ENCODE measurements at places on chromosomes 11 and 22.
A peak's percentile ranks its signal among the peaks of the same experiment; 100 is the strongest.

DNA sequence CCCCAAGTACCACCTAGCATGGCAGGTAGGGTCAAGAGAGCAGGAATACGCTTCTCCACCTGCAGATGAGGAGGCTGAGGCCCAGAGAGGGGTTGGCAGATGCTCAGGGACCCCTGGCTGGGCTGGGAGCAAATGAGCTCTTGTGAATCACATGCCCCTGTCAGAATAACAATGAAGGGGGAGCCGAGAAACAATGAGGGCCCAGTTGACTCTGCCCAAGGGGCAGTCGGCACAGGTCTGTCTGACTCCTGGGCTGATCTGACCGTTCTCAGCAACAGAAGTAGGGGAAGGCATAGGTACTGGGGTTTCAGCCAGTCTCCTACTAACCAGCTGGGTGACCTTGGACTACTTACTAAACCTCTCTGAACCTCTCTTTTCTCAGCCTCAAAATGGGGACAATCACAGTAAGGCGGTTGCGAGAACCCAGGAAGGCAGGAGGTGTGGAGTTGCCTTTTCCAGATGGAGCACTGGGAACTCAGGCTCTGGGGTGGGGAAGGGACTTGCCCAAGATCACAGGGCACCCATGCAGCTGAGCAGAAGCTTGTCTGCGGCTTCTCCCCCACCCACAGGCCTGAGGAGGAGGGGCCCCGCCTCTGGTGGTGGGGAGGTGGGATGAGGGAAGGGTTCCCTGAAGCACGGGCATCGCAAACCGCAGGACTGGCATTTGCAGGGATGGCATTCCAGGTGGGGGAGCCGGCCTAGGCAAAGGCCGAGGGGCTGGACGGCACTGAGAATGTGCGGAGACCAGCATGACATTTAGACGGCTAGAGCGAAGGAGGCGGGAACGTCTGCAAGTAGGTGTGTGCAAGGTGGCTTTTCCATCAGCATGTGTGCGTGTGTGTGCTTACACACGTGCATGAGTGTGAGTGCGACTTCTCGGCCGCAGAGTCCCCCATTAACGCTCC lies 163.0 kb downstream of the MN1 start:
- DNase-seq = no peak

- peak; percentile 95 for DNase-seq
Measured at GRCh38 chr11:129846508-129847335, 31.1 kb downstream of the TMEM45B start.

- DNase-seq = peak; percentile 45
Measured at GRCh38 chr11:77821349-77821851, 456 bp downstream of the AAMDC start.

- DNase-seq = no peak
Measured at GRCh38 chr11:116636341-116636929, 136.4 kb downstream of the BUD13 start.

GRCh38 chr22:20319041-20319744 lies 667 bp downstream of the DGCR6L start:
- DNase-seq = peak; percentile 7

GRCh38 chr22:43399338-43399979 lies 12.4 kb upstream of the MPPED1 start:
- no peak for DNase-seq

GRCh38 chr11:46450846-46451477 lies 59.4 kb upstream of the CHRM4 start:
- DNase-seq = no peak

DNA sequence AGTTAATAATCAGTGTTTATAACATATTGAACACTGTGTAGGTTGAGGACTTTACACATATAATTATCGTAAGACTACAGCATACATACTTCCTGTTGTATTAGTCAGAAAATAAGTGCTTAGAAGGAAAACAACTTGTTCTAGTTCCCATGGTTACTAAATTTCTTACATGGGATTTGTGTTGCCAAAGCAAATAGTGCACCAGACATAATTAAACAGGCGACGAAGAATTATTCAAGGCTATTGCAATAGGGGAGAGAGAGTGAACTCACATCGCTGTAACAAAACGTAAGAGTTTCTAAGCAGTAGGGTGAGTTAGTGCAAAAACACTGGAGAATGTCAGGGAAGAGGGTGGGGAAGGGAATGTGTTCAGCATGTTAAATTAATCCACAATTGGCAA lies 347.8 kb downstream of the CNTN5 start:
- DNase-seq = peak; percentile 79

DNA sequence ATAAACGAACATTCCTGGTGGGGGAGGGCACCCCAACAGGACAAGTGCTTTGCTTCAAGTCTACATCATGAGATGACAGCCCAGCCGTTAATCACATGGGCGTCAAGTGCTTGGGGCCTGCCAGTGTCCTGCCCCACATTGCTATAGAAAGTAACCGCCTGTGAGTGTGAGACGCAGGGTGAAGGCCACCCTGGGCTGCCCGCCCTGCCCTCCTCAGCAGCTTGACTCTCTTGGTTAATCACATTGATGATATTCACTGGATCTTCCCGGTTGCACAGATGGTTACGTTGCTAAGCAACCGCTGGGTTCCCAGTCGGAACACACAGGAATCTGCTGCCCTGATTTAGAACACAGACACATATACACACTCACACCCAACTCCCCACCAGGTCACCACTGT lies 79.3 kb downstream of the CTTN start:
- DNase-seq = no peak

- DNase-seq = no peak
Measured at GRCh38 chr11:17653611-17654010, 65.8 kb upstream of the MYOD1 start.

GRCh38 chr11:45211732-45212131 lies 65.3 kb downstream of the PRDM11 start:
- DNase-seq = no peak

DNA sequence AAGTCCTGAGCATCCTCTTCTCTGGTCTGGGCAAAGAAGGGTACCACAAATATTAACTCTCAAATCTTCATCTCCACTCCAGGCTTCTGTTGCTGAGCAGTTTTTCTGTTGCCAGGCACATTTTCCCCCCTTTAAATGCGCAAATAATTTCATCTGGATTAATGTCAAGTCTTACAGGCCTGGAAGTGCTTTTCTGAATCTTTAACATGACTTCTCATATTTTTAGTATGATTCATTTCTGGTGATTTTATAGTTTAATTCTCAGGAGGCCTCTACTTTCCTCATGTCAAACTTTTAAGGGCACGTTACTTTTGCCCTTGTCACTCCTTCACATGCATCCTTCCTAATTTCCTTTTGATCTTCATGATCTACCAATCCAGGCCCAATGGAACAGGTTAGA lies 510.2 kb downstream of the METTL15 start:
- peak; percentile 15 for DNase-seq
